ENCODE measurements at places on chromosomes 7 and 10. TPM values are rescaled to one million over a fixed set of nuclear protein-coding genes. Genes with fewer than 3 reads are reported as not detected.

The SORBS1 gene
- 72.9 TPM for total RNA-seq

The TAS2R41 gene
- total RNA-seq = not detected

The PPP1R9A gene
- 96.4 TPM for total RNA-seq

The AGAP5 gene
- 8.0 TPM for total RNA-seq

The KCNH2 gene
- 22.7 TPM for total RNA-seq

The SLC26A3 gene
- not detected for total RNA-seq

Data from camera-type eye (tissue), 1 donor.